ENCODE measurements at places on chromosomes 2 and 18.
A peak's percentile ranks its signal among the peaks of the same experiment; 100 is the strongest.

DNA sequence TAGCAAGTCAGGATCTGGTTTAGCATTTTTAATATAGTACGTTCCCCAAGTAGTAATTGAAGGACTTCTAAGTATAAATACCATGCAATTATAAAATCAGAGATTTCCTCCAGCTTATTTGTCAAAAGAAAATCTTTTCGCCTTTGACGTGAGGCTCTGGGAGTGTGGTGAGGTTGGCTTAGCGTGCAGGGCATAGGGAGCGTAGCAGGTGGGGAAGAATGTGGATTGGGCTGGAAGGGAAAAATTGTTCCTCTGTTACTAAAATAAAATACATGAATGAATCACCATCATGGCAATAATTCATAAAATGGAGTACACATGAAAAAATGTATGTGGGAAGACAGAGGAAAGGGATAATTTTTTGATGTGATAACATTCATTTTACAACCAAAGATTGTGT lies 5.4 kb upstream of the IL1RL2 start:
- no peak for DNase-seq

GRCh38 chr2:8076448-8077342 lies 605.2 kb upstream of the ID2 start:
- no peak for DNase-seq

GRCh38 chr18:5529471-5529870 lies 14.3 kb downstream of the EPB41L3 start:
- DNase-seq = no peak

GRCh38 chr2:172834881-172835280 lies 99.2 kb downstream of the RAPGEF4 start:
- DNase-seq = no peak

DNA sequence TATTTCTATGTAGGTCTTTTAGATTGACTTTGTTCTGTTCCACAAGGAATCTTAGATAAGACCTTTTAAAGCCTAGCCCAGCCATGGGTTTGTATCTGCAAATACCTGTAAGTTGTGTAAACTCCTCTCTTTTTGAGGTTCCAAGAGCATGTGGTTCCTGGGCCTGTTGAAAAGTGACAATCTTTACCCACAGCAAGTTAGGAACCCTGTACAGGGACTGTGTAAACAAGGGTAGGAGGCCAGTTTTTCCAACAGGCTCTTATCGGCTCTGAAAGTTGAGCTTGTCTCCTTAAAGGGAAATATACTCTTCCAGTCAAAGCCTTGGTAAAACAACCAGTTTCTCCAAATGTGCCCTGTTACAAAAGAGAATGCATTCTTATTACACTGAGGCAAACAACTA lies 15.3 kb upstream of the ASXL3 start:
- DNase-seq = no peak

DNA sequence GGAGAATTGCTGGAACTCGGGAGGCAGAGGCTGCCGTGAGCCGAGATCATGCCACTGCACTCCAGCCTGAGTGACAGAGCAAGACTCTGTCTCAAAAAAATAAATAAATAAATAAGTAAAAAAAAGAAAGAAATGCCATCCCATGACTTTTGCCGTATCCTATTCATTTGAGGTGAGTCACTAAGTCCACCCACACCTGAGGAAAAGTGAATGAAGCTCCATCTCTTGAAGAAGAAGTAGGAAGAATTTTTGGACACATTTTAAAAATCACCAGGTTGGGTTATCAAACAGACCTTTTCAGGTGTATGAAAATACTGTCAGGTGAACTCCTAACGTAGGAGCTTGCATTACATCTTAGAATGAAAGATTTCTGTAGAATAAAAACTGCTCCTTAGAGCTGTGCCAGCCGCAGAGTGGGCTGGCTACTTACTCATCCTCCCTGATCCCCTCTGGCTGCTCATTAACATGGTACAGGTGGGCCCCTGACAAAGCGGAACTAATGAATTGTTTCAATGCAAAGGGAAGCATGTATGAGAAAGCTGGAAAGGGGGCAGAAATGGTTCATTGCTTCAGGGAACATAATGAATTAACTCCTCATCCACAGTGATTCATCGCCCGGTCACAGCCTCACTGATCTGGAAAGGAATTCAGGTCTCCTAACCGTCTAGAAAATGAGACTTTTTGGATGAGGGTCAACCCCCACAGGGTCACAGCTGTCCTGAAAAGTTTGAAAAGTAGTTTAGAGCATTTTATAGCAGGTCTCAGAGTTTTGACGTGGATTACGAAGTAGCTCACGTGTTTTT lies 191.4 kb downstream of the SPP2 start:
- peak; percentile 66 for DNase-seq

- no peak for DNase-seq
These were observed 131.4 kb upstream of the CCDC68 start for GRCh38 chr18:55090564-55091188.

DNA sequence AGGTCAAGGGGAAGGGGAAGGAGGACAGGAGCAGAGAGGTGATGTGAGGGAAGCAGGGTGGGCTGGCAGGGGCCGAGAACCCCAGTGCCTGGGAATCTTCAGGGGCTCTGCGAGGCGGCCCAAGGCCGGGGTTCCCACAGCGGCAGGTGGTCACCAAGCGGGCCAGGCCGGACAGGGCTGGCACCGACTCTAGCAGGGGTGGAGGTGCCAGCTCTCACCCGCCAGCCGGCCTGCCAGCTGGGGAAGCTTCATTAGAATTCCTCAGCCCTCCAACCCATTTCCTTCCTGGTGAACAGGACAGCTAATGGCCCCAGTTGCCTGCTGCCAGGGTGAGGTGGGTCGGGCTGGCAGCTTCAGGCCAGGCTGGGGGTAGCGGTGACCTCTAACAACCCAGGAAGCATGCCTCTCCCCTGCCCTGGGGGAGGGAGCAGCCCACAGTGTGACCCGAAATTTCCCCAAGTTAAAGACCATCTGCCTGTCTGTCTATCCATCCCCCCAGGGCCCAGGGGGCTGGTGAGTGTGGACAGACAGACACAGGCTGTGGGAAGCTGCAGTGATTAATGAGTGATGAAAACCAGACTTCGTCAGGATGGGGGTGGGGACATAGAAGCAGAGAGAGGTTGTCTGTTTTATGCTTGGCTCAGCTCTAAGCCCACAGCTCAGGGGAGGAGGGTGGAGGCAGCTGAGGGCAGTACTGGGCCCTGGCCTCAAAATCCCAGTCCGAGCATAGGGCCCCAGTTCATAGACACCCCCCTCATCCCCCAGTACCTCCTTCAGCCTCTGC lies 144.1 kb downstream of the ZFP36L2 start:
- DNase-seq = peak; percentile 85

DNA sequence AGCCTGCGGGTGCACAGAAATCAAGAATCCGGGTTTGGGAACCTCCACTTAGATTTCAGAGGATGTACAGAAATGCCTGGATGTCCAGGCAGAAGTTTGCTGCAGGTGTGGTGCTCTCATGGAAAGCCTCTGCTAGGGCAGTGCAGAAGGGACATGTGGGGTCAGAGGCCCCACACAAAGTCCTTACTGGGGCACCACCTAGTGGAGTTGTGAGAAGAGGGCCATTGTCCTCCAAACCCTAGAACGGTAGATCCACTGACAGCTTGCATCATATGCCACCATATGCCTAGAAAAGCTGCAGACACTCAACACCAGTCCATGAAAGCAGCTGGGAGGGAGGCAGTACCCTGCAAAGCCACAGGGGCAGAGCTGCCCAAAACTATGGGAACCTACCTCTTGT lies 833.0 kb downstream of the TMEM182 start:
- no peak for DNase-seq
